ENCODE measurements at places on chromosomes 2 and 18.

GRCh38 chr2:235223011-235223410, 270.8 kb upstream of the AGAP1 start:
- no peak for DNase-seq

GRCh38 chr2:85971366-85971765, 82.6 kb upstream of the ST3GAL5 start:
- no peak for DNase-seq

DNA sequence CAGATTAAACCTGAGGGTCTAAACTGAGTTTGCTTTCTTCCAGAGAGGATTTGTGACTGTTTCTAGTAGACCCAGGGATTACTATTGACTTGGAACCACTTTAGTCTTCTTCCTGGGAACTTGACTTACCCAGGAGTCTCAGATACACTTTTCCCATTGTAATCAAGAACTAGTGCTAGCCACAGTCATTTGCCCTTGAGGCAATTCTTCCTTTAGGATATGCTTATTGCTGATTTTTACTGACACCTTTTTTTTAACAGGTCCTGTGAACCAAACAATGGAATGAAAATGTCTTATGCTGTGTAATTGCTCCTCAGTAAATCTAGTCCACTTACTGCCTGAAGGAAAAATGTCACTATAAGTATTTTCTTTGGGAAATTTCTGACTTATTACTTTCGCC, 78.3 kb downstream of the TAF4B start:
- no peak for DNase-seq

DNA sequence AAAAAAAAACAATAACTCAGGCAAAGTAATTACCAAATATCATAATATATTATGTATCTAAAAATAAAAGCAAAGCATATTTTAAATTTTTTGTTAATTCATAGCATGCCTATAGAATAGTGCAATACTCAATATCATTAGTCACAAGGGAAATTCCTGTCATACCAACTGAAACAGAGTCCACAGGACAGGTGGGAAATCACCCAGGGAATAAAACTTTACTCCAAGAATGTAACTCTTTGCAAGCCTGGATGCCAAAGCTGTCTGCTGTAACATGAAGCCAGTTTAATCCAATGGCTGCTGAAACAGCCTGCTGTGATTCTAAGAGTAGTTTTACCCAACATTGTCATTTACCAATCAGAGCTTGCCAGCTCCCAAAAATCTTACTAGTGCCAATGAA, 40.0 kb upstream of the SULT1C3 start:
- DNase-seq, result no peak

DNA sequence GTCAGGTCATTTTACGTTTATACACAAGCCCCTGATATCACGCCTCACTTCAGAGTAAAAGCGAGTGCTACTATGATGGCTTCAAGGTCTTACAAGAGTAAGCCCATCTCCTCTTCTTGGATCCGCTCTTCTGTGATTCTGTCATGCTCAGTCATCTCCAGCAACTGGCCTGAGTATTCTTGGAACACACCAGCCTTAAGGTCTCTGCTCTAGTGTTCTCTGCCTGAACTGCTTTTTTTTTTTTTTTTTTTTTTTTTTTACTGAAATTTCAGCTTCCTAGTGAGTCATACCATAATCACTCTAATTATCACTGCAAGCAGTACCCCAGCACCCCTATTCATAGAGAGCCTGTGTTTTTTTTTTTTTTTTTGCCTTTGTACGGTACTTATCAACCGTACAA, 1228.9 kb downstream of the CNTNAP5 start:
- no peak for DNase-seq

GRCh38 chr2:229815342-229815741, 101.0 kb upstream of the DNER start:
- no peak for DNase-seq

DNA sequence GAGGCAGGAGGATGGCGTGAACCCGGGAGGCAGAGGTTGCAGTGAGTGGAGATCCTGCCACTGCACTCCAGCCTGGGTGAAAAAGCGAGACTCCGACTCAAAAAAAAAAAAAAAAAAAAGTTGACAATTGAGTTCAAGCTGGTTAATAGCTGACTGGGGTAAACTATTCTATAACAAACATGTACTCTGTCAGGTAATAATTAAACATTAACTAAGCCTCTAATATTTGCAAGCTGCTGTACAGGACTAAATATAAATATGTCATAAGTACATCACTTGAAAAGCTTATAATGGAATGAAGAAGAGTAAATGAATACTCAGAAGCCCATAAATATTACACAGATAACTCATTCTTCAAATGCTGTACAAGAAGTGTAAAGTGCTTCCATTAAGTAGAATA, 190.4 kb upstream of the CRIM1 start:
- DNase-seq, result no peak

GRCh38 chr2:21326152-21326551, 202.4 kb downstream of the TDRD15 start:
- no peak for DNase-seq

- no peak for DNase-seq
Measured at GRCh38 chr2:204948024-204948763, 402.9 kb downstream of the PARD3B start.

DNA sequence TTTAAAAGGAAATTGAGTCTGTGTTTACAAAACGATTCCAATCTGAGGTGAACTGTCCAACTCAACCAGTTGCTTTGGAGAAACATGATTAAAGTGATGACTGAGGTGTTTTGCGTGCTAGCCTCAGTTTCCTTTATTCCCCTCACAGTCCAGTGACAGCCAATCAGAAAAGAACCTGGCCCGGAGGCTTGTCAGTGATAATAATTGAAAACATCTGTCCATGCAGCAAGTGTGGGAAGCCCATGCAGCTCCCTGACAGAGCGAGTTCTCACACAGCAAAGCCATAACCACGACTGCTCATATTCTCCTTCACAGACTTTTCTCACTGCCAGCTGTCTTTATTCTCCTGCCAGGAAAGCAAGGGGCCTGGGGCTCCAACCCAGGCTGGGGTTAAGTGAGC, 613.4 kb downstream of the ARHGAP15 start:
- DNase-seq, result no peak

GRCh38 chr2:43073401-43073825, 153.0 kb downstream of the ZFP36L2 start:
- no peak for DNase-seq

GRCh38 chr18:9861933-9862332, 23.8 kb upstream of the TXNDC2 start:
- no peak for DNase-seq

GRCh38 chr2:189164746-189165145, 14.8 kb downstream of the COL5A2 start:
- no peak for DNase-seq

- DNase-seq, result no peak
Measured at GRCh38 chr2:59195851-59196250, 954.7 kb upstream of the FANCL start.

DNA sequence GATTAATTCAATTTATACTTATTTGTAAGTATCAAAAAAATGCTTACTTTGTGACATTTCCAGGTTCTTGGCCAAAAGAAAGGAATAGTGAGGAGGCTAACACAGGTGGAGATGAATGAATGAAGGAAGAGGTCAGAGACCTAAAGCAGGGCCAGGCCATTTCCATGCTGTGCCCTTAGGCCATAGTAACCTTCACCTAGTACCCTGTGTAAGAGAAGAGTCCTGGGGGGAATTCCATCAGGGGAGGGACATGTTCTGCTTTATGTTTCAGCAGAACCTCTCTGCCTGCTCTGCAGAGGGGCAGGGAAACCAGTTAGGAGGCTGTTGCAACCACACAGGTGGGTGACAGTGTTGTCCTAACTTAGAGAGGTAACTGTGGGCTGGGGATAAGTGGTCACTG, 204.2 kb upstream of the CDH20 start:
- DNase-seq, result no peak

DNA sequence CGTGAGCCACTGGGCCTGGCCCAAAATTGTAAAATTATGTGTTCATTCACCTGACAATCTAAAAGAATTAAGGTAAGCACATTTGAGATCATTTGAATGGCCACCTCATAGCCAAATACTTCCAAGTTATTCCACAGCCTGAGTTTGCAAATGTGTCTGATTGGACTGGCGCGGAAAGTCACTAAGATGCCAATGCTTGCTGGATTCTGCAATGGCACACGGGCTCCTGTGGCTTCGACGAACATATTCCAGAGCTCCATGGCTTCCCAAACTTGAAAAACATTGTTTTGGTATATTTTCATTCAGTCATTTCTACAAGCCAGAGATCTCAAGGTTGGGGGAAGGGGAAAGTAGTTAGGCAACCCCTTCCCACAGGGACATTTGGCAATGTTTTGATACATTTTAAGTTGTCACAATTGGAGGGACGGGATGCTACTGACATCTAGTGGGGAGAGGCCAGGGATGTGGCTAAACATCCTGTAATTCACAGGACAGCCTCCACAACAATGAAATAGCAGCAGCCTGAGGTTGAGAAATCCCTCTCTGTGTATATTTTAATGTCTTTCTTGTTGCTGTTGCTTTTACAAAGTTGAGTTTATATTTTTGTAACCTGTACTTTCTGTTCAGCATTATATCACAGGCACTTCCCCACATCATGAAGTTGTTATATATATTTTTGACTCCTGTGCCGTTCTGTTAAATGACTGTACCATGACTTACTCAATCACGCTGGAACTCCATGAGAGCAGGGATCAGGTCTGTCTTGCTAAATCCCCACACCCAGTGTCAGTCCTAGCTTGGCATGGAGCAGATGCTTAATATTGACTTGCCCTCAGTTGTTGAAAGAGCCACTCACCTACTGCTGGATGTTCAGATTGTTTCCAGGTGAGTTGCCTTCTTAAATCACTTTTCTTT, 56.9 kb downstream of the COL4A4 start:
- peak; percentile 51 for DNase-seq

DNA sequence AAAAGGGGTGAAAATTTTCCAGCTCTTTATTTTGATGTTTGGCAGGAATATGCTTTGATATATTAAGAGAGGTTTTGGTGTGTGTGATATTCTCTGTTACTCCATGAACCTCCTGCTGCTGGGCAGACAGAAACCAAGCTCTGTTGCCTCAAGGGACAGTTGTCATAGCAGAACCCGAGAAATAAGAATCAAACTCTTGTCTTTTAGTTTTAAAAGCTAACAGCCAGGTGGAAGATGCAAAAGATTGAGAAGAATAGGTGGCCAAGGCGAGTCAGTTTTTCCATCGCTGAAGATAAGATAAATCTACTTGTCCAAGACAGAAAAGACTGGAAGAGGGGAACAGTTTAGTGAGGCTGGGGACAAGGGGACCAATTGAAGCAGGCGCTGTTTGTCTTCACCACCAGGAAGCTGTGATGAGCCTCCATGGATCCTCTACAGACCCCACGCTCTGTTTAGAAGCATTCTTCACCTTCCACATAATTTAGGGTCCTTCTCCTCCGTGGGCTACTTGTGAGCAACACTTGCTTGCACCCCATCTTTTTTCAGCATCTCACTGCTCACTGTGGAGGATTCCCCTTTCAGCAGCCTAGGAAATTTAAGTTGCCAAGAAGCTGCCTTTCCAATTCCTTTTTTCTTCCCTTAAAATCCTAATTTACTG, 23.9 kb downstream of the PMAIP1 start:
- DNase-seq, result no peak

DNA sequence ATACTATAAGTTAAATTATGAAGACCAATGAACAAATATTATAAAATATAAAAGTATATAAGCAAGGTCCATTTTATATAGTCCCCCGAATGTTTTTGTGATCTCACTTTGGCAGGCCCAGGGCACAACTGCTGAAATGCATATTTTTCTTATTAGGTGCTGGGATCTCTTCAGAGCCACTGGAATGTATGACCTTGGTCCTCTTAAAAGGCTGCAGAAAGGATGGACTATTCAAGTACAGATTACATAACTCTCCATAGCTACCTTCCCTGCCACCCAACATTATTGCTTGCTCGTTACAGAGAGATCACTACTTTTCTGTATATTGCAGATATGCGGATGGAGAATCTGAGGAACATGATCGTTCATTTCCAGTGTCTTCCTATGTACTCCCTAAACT, 925.6 kb upstream of the CELF4 start:
- DNase-seq, result no peak

- DNase-seq, result no peak
Measured at GRCh38 chr2:94956797-94957391, 68.6 kb upstream of the MAL start.

- no peak for DNase-seq
Measured at GRCh38 chr2:10412380-10412779, 35.7 kb downstream of the ODC1 start.

GRCh38 chr2:96249654-96250053, 16.1 kb downstream of the TMEM127 start:
- DNase-seq, result no peak

DNA sequence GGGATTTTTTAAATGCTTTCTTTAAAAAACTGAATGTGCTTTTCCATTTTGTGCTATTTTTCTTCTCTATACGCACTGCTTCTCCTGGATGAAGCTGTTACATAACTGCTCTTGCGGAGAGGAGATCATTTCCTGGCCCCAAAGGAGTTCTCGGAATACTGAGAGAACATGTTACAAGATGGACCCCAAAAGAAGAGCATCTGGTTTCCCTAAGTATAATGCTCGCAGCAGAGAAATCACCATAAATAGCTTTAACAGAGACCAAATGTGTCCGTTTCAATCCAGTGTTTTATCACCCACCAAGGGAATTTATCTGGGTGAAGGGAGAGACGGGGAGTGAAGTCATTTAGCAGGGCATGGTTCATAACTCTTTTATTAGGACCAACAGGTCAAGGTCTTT, 80.1 kb downstream of the RBM43 start:
- DNase-seq, result no peak

GRCh38 chr2:55519938-55520885, 694 bp downstream of the CFAP36 start:
- DNase-seq, result no peak

- no peak for DNase-seq
Measured at GRCh38 chr2:179373816-179374215, 109.2 kb upstream of the SESTD1 start.

DNA sequence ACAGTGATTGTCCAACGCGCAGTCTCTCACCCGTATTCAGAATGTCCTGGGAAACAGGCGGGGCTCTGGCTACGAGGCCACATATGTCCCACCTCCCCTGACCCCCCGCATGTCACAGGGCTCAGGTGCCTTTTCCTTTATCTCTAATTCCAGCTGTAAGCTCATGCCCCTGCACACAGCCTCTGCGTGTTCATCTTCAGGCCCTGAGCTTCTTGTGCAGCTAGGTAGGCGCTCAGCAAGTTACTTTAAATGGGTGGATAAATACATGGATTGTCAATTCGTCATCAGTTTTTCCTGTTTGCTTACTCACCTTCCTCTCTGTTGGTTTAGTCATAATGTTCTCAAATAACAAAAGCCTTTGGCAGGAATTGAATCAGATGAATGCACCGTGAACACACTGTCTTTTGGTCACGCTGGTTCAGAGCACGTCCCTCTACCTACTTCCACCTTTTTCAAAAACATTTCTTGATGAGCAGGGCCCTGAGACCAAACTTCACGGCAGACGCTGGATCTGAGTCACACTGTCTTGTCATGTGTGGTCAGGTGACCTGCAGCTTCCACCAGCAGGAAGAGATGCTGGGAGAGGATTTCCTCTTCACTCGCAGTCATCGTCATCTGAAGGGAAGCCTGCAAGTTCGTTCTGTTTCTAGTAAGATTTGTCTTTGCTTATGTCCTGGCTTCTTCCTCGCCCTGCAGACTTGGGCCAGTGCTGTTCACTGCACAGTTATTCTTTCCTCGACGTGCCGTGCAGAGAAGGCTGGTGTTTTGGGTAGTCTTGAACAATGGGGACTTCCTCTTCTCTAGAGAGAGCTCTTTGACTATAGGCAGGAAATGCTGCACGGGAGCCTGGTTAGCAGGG, 138.1 kb downstream of the PTGR3 start:
- peak; percentile 50 for DNase-seq

- no peak for DNase-seq
Measured at GRCh38 chr2:215921895-215922294, 91.5 kb downstream of the MREG start.
